Stimulated activated CD8-positive, alpha-beta memory T cell treated with anti-CD3 and anti-CD28 coated beads, Interleukin-7, amount 100 ng/mL, for 48 hours (primary cell): ENCODE measurements at places on chromosomes 13 and 19.

DNA sequence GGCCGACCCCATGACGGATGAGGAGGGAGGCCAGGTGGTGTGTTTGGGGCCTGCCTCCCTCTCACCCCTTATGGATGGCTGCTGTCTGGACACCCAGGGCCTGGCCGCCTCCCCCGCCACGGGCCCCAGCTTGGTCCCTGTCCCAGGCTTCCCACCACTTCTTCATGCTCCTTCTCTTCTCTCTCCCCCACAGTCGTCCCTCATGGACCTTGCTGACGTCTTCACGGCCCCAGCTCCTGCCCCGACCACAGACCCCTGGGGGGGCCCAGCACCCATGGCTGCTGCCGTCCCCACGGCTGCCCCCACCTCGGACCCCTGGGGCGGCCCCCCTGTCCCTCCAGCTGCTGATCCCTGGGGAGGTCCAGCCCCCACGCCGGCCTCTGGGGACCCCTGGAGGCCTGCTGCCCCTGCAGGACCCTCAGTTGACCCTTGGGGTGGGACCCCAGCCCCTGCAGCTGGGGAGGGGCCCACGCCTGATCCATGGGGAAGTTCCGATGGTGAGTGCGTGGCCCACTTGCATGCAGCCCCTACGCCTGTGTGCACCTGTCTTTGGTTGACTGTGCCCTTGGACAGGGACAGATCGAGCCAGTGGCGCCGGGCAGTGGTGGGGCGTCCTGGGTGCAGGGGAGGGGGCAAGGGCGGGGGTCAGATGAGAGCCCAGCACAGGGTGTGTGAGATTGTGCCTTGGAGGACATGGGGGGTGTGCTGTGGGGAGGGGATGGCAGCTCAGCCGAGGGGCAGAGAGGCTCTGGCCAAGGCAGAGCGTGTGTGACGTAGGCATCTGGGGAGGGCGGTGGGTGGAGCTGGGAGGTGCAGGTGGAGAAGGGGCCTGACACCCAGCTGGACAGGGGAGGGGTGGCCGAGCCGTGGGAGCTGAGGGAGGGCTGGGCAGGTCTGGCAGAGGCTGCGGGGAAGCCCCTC, 16.8 kb downstream of the EPN1 start:
- DNase-seq: no peak

DNA sequence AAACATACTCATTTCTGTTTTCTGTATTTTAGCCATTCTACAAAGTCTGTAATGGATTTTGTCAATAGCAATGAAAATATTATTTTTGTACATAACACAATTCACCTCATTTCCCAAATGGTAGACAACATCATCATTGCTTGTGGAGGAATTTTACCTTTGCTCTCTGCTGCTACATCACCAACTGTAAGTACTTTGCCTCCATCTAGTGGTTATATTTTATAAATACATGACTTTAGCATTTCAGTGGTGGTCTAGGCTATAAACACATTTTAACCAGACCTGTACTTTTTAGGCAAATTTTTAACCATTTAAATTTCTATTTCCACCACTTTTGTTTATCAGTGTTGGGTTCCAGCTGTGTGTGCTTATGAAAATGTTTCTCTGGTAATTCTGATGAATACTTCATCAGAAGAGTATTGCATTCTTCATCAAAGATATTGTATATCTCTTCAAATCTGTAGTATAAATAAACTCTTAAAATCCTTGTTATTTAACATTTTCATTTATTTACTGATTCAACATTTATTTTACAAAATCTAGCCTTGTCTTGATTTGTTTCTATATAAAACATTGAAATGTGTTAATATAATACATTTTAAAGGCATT, 222.4 kb downstream of the NBEA start:
- DNase-seq: no peak

- no peak for DNase-seq
These were observed 26.5 kb downstream of the CEACAM1 start for GRCh38 chr19:42501733-42502132.

GRCh38 chr19:52660981-52661380, 22.8 kb upstream of the ZNF83 start:
- DNase-seq: no peak

GRCh38 chr13:58478858-58479257, 847.3 kb downstream of the PCDH17 start:
- DNase-seq: no peak

DNA sequence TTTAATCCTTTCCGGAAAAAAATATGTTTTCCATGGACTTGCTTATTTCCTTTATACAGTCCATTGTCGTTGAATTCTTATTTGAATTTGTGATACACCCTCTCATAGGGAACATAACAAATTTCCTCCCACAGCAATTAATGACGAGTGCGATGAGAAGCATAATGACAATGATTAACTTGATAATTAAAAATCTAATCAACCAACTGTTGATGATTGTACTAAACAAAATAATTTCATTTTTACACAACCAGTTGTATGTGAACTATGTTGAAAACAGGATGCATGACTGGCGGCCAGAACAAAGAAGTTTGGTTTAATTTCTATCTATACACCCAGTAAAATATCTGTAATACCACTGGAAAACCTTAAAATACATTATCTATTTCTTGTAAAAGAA, 26.1 kb upstream of the CEACAM21 start:
- DNase-seq: no peak

GRCh38 chr19:18601875-18602274, 4.7 kb downstream of the CRLF1 start:
- no peak for DNase-seq

- no peak for DNase-seq
These were observed 15.9 kb downstream of the ENOX1 start for GRCh38 chr13:43770871-43771270.

DNA sequence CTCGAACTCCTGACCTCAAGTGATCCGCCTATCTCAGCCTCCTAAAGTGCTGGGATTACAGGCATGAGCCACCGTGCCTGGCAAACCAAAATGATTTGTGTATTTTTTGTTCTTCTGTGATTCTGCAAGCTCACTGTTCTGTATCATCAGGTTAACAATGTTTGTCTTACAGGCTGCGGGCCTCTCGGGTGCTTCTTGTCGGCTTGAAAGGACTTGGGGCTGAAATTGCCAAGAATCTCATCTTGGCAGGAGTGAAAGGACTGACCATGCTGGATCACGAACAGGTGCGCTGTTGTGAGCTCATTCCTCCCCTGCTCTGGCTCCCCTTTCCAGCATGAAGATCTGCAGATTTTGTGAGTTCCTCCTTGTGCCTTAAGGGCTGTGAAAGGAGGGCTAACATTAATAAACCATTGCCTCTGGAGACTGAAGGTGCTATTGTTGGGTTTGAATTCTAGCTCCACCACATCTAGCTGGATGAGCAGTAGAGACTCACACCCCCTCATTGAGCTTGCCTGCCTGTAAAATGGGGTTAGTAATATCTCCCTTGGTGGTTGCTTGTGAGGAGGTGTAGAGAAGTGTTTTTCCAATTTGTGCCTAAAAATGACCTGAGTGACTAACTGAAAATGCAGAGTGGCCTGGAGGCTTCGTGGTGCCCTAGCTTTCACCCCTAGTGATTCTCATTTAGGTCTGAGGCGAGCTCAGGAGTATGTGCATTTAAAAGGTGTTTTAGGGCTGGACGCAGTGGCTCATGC, 12.9 kb downstream of the SAE1 start:
- DNase-seq: no peak

- no peak for DNase-seq
These were observed 993 bp downstream of the RGL3 start for GRCh38 chr19:11418094-11418548.

DNA sequence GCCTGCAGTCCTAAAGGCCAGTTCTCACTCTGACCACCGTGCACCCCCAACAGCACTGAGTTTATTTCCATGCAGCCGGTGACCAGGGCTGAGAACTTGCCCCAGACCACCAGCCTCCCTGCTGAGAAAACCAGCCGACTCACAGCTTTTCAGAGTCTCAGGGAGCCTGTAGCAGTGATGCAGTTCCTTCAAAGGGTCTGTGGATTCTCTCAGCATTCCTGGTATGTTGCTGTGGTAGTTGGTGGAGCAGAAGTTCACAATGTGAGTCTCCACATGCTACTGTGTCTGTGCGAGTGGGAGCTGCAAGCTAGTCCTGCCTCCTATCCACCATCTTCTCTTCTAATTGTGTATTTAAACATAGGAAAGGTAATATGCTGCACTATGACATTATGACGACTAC, 254.9 kb upstream of the KLF12 start:
- no peak for DNase-seq

DNA sequence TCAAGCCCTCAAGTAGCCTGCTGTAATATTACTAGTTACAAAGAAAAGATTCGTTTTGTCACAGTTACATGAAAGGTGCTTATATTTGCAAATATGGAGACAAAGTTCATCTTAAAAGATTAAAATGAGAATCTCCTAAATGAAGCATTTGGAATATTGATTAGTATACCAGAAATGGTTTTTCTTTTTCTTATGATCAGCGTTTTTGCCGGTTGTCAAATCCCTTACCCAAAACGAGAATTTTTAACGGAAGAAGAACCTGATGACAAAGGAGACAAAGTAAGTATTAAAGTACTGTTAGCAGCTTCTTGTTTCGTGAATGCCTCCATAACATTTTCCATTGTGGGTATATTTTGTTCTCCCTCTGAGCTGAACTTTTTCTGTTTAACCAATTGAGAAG, 147.1 kb downstream of the CDK8 start:
- DNase-seq: no peak

GRCh38 chr19:51258165-51259160, 7.6 kb downstream of the SIGLECL1 start:
- DNase-seq: no peak

GRCh38 chr19:55355213-55355821, 798 bp upstream of the COX6B2 start:
- no peak for DNase-seq

- DNase-seq: no peak
These were observed 160.8 kb upstream of the SERP2 start for GRCh38 chr13:44212633-44213396.

DNA sequence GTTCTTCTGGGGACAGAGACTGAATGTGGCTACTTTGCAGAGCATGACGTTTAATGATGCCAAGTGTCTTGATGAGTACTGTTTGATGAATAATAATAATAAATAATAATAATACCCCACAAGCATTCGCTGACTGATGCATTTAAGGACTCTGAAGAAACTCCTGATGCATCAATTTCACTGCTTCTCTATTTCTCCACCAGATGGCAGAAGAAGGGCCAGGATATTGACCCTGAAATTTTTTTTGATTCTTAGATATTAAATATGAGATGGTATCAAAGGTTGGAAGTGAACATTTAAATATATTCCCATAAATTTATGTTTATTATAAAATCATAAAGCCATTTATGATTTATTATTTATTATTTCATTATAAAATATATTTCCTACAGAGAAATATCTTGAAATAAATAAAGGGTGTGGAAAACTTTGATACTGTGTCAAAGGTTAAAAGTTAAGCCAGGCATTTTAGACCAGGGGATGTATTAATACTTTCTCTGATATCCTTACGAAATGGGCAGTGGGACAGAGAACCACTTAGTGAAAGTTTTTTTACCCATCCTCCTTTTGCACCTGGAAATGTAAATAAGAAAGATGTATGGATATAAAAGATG, 170.9 kb downstream of the LACC1 start:
- DNase-seq: no peak

DNA sequence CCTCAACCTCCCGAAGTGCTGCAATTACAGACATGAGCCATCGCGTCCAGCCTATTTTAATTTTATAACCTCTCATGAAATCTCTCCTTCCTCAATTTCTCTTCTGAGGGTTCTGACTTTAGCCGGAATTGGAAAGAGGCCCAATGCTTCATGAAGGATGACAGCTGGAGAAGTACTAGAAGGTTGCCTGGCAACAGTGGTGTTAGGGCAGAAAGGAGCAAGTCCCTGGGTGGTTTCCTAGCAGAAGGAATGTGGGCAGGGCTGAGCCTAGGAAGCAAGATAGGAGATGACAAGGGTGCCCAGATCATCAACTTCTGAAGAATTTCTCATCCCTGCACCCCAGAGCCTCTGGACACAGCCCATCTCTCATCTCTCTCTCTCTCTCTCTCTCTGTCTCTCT, 25.8 kb downstream of the CACNG6 start:
- DNase-seq: no peak
